ENCODE measurements at places on chromosomes 5 and 9. TPM values are rescaled to one million over a fixed set of nuclear protein-coding genes. Genes with fewer than 3 reads are reported as not detected.
A peak's percentile ranks its signal among the peaks of the same experiment; 100 is the strongest.

DNA sequence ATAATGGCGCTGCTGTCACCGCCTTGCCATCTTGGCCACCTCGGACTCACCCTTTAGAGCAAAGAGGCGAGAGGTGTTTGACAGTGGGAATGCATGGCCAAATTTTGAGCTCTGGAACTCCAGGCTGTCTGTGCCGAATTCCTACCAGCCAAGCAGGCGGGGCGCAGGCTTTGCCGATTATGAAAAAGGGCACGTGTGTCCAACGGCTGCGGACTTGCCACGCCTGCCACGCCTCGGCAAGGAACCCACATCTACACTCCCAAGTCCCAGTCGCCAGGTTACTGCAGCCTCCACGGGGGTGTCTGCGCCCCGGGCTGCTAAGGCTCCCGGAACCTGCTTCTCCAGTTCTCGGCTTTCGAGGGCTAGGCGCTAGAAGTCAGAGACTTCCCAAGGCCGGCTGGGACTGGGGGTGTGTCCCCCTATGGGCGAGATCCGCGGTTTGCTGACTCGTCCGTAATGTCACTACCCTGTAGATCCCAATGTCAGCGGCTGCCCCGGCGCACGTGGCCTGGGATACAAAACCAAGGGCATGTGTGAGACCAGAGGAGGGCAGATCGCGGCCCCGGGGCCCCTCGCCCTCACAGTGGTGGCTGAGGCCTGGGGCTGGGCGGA, 2.8 kb downstream of the NPR3 start:
- peak; percentile 24 for DNase-seq

DNA sequence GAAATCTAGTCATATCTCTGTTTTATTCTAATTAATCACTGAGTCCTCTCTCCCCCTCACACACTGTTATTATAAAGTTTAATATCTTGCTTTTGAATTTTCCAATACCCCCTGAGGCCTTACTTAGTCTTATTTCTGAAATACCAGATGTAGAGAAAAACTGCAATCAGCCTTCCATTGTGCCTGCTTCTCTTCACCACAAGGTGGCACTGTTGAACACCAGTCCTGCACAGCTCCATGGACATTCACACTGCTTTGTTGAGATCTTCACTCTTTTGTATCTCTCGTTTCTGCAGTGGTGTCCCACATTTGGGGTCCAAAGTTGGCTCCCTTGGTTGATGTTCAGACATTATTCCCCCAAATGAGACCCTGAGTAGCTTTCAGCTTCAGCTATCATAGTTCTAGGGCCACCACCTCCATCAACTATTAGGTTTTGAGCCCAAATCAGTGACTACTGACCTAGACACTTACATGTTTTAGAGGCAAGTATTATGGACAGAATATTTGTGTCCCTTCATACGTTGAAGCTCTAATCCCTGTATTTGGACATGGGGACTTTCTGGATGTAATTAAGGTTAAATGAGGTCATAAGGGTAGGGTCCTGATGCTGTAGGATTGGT, 24.3 kb downstream of the BOD1 start:
- no peak for DNase-seq

PCDHGB4 gene
- total RNA-seq = 12.0 TPM

- no peak for DNase-seq
These were observed 54.7 kb upstream of the UBAC1 start for GRCh38 chr9:136015656-136016571.

- peak; percentile 49 for DNase-seq
These were observed 9.7 kb downstream of the GSN start for GRCh38 chr9:121277518-121278295.

Data from RPMI7951 (cell line).